ENCODE measurements at places on chromosomes 2 and 18. TPM values are rescaled to one million over a fixed set of nuclear protein-coding genes. Genes with fewer than 3 reads are reported as not detected.

Gene C18orf63
- not detected for total RNA-seq

Gene CTAGE1
- total RNA-seq: not detected

- peaks cover 24% of the 10 kb centered on the region for H3K4me1 ChIP-seq
- peaks cover 21% of the 10 kb centered on the region for H3K36me3 ChIP-seq
- H3K27me3 ChIP-seq: peaks cover 57% of the 10 kb centered on the region
- no peak overlapping the region for H3K27ac ChIP-seq
These were observed 436 bp upstream of the ITPRIPL1 start for GRCh38 chr2:96324721-96325040.

Gene FBXO41
- total RNA-seq: 21.5 TPM

Gene DLGAP1
- 24.0 TPM for total RNA-seq
